ENCODE measurements at places on chromosomes 3 and 15.

GRCh38 chr15:71291723-71292122 lies 176.5 kb downstream of the THSD4 start:
- DNase-seq = no peak

DNA sequence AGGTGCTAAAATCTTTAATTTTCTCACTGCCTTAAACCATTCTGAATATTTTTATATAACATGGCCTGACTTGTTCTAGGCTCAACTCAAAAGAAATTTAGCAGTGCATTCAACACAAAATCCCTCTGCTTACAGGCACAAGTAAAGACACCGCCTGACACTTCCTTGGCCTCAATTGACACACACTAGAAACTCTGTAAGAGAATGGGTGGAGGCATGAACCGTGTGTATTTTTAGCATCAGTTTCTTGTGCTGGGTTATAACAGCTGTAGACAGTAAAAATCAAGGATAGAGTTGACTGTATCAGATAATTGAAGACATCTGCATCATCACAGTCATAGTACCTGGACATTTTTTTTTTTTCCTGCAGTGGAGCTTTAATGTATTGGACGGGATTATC lies 54.3 kb downstream of the SLC9A9 start:
- DNase-seq = no peak

DNA sequence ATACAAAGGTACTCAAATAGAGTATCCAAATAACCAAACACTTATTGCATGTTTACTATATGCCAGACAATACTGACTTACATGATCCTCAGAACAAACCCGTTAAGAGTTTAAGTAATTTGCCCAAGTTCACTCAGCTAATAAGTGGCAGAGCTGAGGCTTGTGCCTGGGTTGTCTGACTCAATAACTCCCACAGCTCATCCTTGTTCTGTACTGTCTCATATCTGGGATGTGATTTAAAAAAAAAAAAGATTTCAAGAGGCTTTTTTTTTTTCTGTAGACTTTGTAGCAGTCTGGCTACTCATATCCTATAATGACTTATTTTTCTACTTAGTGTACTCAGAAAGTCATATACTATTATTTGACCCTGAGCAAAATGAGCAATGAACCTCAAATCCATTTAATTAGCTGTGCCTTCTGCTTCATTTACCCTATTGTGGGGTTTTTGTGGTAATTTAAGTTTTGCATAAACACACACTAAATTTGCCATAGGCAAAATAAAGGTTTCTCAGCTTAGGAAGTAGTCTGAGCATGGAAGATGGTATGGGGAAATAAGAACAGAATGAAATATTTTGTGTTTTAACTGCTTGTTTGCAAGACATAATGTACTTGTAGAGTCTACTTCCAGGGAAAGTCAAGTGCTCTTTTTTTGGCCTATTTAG lies 3.1 kb downstream of the NSUN3 start:
- DNase-seq = no peak

- no peak for DNase-seq
These were observed 91.6 kb upstream of the KLHL25 start for GRCh38 chr15:85886309-85886811.

Measured in anterior cingulate cortex (tissue), 58 donors.